Urothelium cell line (cell line): ENCODE measurements at places on chromosomes 4 and X.

- DNase-seq = no peak
Observed at GRCh38 chr4:145814246-145814645, 124.4 kb downstream of the ZNF827 start.

- no peak for DNase-seq
Observed at GRCh38 chr4:4593596-4594284, 51.9 kb upstream of the STX18 start.

GRCh38 chrX:96407501-96407900 is 277.1 kb upstream of the DIAPH2 start:
- peak; percentile 35 for DNase-seq

DNA sequence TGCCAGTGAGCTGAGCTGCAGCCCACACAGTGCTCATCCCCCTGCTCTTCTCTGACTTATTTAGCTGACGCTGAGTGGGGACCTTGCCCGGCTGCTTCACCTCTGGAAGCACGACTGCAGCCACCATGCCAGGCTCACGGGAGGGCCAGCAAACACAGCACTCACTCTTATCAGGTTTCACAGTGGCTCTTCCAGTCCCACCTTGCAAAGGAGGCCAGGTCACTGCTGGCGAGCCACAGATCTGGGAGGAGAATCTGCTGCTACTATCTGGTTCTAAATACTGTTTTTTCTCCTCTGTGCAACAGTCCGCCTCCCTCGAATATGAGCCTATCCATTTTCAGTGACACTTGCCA is 6.7 kb upstream of the SPON2 start:
- no peak for DNase-seq

GRCh38 chrX:14064626-14065432 is 35.1 kb upstream of the GEMIN8 start:
- peak; percentile 17 for DNase-seq

- DNase-seq = no peak
Observed at GRCh38 chrX:46967547-46967946, 55.3 kb downstream of the JADE3 start.

DNA sequence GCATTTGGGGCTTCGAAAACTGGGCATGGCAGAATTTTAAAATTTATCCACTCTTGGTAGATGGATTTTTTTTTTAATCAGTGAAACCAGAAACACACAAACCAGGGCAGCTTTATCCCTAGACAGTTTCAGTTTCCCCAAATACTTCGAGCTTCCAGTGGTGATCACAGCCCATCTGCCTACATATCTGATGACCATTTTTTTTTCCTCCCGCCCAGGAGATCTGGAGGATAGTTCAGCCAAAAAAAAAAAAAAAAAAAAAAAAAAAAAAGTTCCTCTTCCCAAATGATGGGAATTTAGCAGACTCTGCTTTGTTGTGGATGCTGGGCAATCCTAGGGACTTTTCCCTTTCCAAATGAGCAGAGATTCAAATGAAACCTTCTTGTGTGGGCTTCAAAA is 1.0 kb upstream of the TBC1D9 start:
- DNase-seq = peak; percentile 21

- DNase-seq = no peak
Observed at GRCh38 chr4:41103657-41104056, 110.7 kb downstream of the APBB2 start.

DNA sequence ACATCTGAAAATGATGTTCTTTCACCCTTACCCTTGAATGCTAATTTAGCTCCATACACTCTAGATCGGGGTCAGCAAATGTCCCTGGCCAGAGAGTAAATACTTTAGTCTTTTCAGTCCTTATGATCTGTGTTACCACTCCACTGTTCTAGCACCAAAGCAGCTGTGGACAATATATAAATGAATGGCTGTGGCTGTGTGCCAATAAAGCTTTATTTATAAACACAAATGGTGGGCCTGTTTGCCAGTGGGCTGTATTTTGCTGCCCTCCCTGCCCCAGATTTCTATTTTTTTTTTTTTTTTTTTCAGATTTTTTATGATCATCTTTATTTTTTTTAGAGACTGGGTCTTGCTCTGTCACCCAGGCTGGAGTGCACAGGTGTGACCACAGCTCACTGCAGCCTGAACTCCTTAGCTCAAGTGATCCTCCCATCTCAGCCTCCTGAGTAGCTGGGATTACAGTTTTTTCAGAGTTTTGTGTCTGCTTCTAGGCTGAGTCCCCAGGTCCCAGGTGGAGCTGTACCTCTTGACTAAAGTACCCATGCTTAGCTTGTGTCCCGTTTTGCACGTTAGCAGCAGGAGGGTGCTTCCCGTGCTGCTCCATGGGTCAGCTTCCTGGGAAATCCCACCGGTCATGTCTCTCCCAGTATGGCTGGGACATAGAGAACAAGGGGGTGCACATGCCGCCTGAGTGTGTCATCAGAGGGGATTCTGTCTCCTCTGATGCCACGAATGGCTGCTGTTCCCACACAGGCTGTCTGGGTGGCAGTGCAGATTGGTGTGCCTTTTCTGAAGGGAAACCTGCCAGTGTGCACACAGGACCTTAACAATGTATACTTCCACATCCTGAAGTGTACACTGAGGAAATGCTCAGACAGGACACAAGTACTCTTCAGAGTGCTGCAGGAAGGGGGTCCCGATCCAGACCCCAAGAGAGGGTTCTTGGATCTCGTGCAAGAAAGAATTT is 16.0 kb upstream of the GRPEL1 start:
- DNase-seq = no peak

GRCh38 chr4:94351319-94351718 is 8.7 kb upstream of the HPGDS start:
- DNase-seq = no peak
